Omental fat pad (tissue), 4 donors: ENCODE measurements at places on chromosomes 5 and 9. TPM values are rescaled to one million over a fixed set of nuclear protein-coding genes. Genes with fewer than 3 reads are reported as not detected.

DNA sequence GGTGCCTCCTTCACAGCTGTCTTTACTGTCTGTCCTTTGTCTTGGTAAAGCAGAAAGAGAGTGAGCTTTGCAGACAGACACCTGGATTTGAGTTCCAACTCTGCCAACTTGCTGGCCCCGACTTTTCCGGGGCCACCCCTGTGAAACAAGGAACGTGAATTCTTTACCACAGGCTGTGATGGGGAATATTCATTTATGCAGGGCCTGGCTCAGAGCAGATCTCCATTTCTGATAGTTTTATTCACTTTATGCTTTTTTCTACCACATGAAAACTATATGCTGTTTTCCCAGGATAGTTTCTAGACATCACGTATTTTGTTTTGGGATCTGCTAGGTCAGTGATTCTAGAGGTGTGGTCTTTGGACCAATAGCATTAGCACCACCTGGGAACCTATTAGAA, 211.8 kb downstream of the GRIA1 start:
- DNase-seq, result no peak

DNA sequence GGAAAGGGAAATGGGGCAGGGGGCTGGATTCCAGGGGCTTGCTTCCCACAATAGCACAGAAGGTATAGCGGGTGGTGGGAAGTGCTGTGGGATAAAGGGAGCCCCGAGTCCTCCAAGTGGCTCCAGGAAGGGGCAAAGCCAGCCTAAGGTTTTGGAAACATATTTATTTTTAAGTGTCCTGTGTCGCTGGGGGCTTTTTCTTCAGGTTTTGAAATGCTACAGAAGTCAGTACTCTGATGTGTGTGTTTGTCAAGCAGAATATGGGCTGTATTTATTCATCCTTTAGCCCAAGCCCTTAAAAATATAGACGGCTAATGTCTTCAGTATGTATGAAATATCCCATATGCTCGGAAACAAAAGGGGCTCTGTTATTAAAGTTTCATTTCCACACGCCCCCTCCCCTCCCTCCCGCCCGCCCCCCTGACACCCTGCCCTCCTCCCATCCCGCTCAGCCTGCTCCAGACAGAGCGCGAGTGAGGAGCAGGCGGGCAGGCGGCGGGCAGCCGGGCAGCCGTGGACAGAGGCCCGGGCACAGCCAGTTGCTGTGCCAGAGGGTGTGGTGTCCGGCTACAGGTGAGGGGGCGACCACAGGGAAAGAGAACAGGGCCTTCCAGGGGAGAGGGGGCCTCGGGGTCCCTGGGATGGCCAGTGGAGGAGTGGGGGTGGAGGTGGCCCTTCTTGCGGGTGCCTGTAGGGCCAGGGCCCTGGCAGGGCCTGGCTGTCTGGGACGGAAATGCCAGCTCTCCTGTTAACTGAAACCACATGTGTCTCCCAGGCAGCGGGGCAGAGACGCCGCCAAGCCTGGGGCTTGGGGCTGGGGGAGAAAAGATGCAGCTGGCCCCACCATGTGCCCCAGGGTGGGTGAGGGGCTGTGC, 39.6 kb upstream of the SYNPO start:
- no peak for DNase-seq

DNA sequence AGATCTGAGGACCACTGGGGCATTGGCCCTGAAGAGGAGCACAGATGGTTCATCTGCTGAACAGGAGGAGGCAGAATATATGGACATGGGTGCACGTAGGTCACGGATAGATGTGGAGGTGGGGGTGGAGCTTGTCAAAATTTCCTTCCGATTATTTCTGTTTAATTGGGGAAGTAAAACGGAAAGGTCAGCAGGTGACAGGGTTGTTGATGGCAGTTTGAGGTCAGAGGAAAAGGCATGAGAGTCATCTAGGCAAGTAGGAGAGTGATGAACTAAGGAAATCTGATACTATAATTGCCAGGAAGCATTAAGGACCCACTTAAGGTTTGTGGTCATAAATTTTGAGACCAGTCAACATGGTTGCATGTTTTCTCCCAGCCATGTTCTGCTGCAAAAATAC, 8.4 kb upstream of the FAM81B start:
- no peak for DNase-seq

- DNase-seq, result no peak
Measured at GRCh38 chr9:69513141-69513820, 158.9 kb downstream of the APBA1 start.

- DNase-seq, result no peak
Measured at GRCh38 chr5:65204966-65205365, 276.8 kb downstream of the ADAMTS6 start.

DNA sequence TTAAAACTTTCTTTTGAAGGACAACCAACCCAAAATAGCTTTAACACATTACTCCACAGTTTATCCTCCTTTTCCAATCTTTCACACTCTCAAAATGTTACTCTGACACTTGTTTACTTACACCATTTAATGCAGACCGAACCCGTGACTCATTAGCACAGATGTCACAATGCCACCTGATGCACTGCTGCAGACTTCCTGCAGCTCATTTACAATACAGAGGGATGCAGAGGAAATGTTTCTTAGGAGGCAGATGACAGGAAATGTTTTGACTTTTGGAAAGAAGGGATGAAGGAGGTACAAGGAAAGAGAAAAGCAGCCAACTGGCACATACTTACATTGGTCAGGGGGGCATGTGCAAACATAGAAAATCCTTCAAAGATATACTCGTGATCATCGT, 39.0 kb downstream of the DROSHA start:
- no peak for DNase-seq

DNA sequence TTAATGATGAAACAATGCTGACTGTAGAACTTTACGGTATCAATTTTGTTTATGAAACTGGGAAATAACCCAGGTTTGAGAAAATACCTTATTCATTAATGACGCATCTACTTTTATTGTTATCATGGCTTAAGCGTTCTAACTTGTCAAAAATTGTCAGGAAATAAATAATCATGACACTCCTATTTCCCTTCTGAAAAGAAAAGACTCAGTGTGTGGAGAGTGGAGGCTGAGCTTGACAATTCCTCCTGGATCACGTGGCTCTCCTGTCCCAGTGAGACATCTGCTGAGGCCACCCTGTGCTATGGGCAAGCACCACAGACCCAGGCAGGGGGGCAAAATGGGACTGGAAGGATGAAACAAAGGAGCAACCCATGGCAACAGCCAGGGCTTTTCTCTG, 466.4 kb downstream of the ZNF608 start:
- no peak for DNase-seq

DNA sequence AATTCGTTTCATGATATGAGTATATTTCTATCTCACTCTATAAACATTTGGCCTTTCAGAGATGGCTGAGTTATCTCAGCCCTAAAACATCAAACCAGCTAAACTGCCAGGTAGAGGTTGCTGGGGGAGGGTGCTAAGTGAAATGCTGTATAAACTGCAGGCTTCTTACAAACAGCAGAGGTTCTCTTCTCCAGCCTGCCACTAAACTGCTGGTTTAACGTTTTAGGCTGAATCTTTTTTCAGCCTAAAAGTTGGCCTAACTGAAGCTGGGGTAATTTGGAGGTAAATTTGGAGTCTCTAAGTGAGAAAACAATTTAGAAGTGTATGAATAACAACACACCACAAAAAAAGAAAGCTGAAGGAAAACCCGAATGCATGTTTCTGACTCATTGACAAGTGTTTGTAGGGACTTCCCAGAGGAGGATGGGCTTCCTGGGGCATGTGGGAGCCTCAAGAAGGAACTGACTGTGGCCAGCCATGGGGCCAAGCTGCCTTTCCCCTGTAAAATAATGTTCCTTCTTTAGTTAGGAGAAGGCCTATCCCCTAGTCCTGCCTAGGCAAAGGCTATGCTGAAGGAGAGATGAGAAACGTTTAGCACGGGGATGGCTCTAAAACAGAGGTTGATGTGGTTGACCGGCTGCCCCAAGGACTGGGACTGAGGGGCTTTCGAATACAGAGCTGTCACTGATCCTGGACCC, 44.3 kb downstream of the SLC28A3 start:
- DNase-seq, result no peak

- no peak for DNase-seq
Measured at GRCh38 chr9:122090981-122091380, 2.1 kb downstream of the TTLL11 start.

DNA sequence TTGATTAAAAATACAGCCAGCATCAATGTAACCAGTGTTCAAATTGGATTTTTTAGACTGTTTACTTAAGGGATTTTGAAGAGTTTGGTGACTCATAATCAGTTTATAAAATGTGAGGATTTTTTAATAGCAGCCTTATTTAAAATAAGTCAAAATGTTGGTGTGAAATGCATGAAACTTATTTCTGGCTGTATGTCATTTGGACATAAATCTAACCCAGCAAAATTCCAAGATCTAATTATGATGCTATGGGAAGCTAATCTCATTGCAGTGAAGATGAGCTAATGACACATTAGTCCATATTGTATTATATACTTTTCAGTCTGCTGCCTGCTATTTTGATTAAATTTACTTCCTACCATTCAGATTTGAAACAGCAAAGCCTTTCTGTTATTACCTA, 140.3 kb downstream of the AOPEP start:
- DNase-seq, result no peak

- DNase-seq, result no peak
Measured at GRCh38 chr5:78273436-78273835, 21.1 kb downstream of the AP3B1 start.

DNA sequence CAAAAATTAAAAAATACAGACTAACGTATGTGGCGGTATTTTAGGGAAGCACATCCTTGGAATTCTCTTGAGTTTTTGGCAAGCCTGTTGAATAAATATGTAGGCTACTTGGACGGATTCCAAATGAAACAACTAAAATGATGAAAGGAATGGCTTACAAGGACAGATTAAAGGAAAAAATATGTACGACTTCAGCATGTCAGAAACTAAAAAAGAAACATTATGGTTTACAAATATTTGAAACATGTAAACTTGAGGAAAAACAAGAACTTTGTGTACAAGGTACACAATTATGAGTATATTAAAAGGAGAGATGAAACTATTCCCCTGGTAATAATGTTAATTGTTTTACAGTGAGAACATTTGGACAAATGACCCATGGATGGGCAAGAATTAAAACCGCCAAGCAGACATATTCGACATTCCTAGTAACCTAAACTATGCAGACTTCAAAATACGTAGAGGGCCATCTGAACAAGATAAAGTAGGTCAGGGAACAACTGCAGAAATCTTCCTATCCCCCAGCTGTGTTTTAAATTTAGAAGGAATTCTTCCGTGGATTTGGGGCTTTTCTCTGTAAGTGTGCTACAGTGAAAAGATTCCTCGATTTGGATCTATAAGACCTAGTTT, 12.5 kb downstream of the EDIL3 start:
- DNase-seq, result no peak

- no peak for DNase-seq
Measured at GRCh38 chr9:16314476-16314875, 556.0 kb downstream of the BNC2 start.

DNA sequence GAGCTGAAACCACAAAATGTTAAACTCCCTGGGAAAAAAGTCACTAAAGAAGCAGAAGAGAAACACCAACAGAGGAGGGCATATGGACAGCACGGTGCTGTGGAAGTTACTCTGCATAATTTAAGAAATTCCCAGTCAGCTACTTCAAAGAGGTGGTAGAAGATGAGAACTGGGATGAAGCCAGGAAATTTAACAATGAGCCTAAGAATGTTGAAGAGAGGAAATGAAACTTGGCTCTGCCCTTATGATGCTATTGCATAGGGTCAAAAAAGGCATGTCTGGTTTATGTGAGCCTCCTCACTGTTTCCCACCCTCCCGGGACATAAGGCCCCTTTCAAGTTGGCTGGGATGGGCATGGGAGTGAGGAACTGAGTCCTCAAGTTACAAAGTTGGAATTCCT, 25.4 kb upstream of the SNX18 start:
- no peak for DNase-seq

DNA sequence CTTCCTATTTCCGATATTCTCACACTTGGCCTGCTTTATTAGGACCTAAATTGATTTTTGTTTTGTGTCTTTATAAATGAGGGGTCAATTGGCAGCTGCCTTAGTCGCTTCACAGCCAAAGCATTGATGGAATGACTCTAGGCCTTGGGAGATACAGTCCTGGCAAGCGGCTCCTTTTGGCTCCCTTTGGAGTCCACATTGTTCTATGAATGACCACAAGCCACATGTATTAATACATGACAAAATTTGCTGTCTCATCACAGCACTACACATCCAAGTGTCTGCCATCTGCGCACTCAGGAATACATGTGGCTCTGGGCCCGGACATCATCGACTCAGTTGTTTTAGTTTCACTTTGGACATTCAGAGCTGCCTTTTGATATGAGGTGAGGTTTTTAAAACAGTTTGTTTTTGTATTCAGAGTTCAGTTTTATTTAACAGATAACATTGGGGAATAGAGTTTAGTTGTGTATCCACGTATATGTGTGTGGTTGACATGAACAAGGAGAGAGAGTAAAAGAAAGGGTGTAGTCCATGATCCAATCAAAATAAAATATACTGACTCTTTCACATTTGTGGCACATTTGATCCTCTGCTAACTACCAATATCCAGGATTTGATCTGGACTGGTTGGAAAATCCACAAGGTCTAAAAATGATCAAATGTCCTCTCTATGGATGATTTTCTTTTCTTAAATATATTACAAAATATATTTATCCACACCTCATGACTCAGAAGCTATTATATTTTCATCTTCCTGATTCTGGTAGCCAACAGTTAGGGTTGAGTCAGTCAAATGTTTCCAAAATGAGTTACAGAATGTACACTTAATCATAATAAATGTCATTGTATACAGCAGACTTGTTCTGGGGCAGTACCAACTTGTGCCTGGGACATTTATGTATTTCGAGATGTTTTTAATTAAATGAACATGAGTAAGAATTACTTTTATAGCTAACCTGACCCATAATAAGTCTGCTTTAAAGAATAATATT, 114.0 kb upstream of the MTAP start:
- no peak for DNase-seq

DNA sequence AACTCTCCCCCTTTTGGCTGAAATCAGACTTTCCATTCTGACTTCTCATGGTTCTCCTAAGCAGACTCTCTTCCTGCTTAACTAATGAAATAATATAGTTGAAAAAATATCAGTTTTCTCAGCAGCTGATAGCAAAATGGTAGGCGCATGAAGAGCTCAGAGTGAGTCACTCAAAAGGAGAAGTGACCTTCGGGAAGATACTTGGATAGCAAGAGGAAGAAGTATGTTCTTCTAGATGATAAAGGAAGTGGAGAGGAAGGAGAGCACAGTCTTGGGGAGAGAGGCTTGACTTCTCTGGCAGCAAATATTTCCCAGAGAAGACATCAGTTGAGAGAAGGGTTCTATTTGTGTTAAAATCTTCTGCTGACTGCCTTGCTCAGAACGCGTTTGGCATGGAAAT, 101.5 kb downstream of the TAF11L14 start:
- DNase-seq, result no peak

DNA sequence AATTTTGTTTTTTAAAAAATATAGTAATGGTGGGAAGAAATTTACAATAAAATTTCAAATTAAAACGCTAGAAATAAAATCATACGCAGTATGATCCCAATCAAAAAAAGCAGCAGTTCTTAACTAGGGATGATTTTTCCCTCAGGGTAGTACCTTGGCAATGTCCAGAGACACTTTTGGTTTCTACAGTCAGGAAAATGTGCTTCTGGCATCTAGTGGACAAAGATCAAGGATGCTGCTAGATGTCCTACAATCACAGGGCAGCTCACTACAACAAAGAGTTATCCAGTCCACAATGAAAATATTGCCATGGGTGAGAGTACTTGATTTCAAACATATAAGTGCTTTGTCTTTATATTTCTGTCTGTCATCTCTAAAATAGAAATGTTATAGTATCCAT, 400.2 kb upstream of the SGCD start:
- DNase-seq, result no peak

Gene TTC16
- total RNA-seq, result not detected

Gene PCDHA8
- total RNA-seq, result 0.13 TPM

Gene PHF19
- total RNA-seq, result 31.2 TPM

Gene GABRA1
- not detected for total RNA-seq

Gene CAVIN4
- 0.24 TPM for total RNA-seq

Gene TAL2
- total RNA-seq, result 1.1 TPM

Gene GADD45G
- total RNA-seq, result 23.8 TPM

Gene CATSPER3
- total RNA-seq, result not detected
